ENCODE measurements at places on chromosomes 4 and X. TPM values are rescaled to one million over a fixed set of nuclear protein-coding genes. Genes with fewer than 3 reads are reported as not detected.

- H3K36me3 ChIP-seq: no peaks in the 10 kb centered on the region
- H3K27ac ChIP-seq: no peak overlapping the region
- no peak for DNase-seq
- H3K4me1 ChIP-seq: no peaks in the 10 kb centered on the region
- no peak overlapping the region for H3K4me3 ChIP-seq
- no peaks in the 10 kb centered on the region for H3K27me3 ChIP-seq
Measured at GRCh38 chrX:9644335-9644734, 121.3 kb downstream of the GPR143 start.

Gene HSFX2
- not detected for total RNA-seq

DNA sequence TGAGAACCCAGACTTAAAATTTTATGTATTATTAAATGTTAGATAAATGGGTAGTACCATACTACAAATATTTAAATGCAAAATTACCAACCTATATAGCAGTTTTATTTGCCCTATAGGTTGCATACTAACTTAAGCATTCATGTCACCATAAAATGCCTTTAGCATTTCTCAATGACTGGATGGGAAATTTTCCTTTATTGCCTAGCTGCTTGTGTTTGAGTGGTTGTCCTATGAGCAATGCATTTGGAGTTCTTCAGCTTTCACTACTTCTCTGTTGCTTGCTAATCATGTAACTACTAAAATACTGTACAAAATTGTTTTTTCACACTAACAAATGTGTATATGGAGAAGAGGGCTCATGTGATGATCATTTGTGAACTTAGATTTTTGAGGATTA, 44.2 kb upstream of the CEP135 start:
- no peaks in the 10 kb centered on the region for H3K4me1 ChIP-seq
- H3K36me3 ChIP-seq: no peaks in the 10 kb centered on the region
- no peak overlapping the region for H3K27ac ChIP-seq
- no peak overlapping the region for H3K4me3 ChIP-seq
- DNase-seq: no peak

- H3K36me3 ChIP-seq: no peaks in the 10 kb centered on the region
- H3K4me1 ChIP-seq: no peaks in the 10 kb centered on the region
- no peak for DNase-seq
- no peak overlapping the region for H3K4me3 ChIP-seq
- no peak overlapping the region for H3K27ac ChIP-seq
- no peaks in the 10 kb centered on the region for H3K27me3 ChIP-seq
Measured at GRCh38 chr4:186829740-186830449, 106.2 kb upstream of the FAT1 start.

Gene RRH
- total RNA-seq: 0.47 TPM

Gene RTL3
- not detected for total RNA-seq

Gene H2BW2
- total RNA-seq: not detected

Gene TEX11
- not detected for total RNA-seq

- H3K27ac ChIP-seq: peak overlapping the region; percentile 99
- peaks cover 25% of the 10 kb centered on the region for H3K36me3 ChIP-seq
- H3K4me1 ChIP-seq: no peaks in the 10 kb centered on the region
- DNase-seq: peak; percentile 35
- no peaks in the 10 kb centered on the region for H3K27me3 ChIP-seq
- peak overlapping the region; percentile 88 for H3K4me3 ChIP-seq
Measured at GRCh38 chr4:82430964-82431745, 765 bp downstream of the ENOPH1 start.

Gene ODAPH
- not detected for total RNA-seq

Gene SHOX
- not detected for total RNA-seq

DNA sequence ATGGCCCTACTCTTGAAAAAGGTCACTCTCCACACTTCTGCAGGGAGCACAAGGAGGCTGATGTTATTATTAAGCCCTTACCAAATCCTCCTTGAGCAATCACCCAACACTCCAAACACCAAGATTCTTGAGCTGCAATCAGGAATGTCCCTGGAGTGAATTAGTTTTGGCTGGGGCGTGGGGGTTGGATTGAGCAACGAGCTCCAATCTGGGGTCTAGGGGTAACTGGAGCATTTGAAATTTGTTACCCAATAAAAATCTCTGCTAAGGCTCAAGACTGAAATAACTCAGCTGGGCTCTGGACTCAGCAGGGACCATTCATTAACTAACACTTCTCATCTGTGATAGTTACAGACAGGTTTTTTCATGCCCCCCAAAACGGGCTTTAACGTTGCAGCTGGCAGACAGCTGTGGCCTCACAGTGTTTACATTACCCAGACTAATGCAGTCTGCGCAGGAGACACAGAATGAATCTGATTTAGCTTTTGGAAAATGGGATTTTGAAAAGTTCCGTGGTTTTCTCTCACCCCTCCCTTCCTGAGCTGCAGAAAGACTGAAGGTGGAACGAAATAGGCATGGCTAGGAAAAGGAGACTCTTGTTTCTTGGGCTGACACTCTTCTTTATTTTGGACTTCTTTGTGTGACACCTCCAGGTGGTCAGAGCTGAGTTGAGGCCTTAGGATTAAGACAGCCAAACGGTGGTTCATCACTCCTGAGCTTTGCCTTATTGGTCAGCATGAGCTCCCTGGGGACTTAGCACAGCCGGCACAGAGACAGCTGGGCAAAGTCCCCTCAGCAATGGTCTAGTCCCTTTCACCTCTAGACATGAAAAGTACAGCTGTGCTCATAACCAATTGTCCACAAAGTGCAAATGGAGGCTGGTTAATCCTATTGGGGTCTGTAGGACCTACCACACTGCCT, 26.6 kb downstream of the PLAC1 start:
- H3K27ac ChIP-seq: no peak overlapping the region
- H3K36me3 ChIP-seq: no peaks in the 10 kb centered on the region
- DNase-seq: peak; percentile 10
- H3K27me3 ChIP-seq: no peaks in the 10 kb centered on the region
- no peaks in the 10 kb centered on the region for H3K4me1 ChIP-seq
- H3K4me3 ChIP-seq: no peak overlapping the region

Gene NIPAL1
- 0.46 TPM for total RNA-seq

Gene CACNA1F
- not detected for total RNA-seq

Gene FRMD7
- not detected for total RNA-seq

Gene CSAG2
- not detected for total RNA-seq

- DNase-seq: no peak
- no peak overlapping the region for H3K4me3 ChIP-seq
- H3K27ac ChIP-seq: no peak overlapping the region
- peaks cover 57% of the 10 kb centered on the region for H3K27me3 ChIP-seq
Measured at GRCh38 chr4:6476893-6477292, 4.5 kb upstream of the PPP2R2C start.

- no peak overlapping the region for H3K27ac ChIP-seq
- peak overlapping the region; percentile 25 for H3K4me3 ChIP-seq
- H3K4me1 ChIP-seq: no peaks in the 10 kb centered on the region
- no peak for DNase-seq
Measured at GRCh38 chr4:56655627-56656345, 25.3 kb downstream of the HOPX start.

Gene ATRX
- 112 TPM for total RNA-seq

DNA sequence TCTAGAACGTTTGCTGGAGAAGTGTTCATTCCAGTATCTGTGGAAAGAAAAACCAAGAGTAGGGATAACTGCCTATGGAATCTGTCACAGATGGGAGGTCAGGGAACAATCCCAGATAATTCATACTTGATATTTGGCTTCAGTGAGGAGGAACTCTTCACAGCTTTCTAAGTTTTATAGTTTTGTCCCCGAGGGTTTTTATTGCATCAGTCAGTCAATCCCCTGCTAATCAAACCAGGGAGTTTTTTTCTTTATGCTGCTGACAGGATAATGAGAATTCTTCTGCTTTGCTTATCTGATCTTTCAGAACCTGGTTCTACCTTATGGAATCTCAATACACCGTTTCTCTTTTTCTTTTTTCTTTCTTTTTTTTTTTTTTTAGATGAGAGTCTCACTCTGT, 633 bp upstream of the TRIML2 start:
- DNase-seq: no peak
- no peak overlapping the region for H3K27ac ChIP-seq
- no peaks in the 10 kb centered on the region for H3K36me3 ChIP-seq
- no peaks in the 10 kb centered on the region for H3K27me3 ChIP-seq
- H3K4me3 ChIP-seq: no peak overlapping the region
- H3K4me1 ChIP-seq: no peaks in the 10 kb centered on the region

Gene GAB1
- total RNA-seq: 27.6 TPM

GRCh38 chr4:106039796-106040195, 144.5 kb downstream of the NPNT start:
- H3K4me1 ChIP-seq: peaks cover 37% of the 10 kb centered on the region
- peak; percentile 55 for DNase-seq
- H3K4me3 ChIP-seq: no peak overlapping the region
- H3K27ac ChIP-seq: no peak overlapping the region

Gene PABPC4L
- total RNA-seq: 4.4 TPM

- no peaks in the 10 kb centered on the region for H3K36me3 ChIP-seq
- no peaks in the 10 kb centered on the region for H3K27me3 ChIP-seq
- H3K27ac ChIP-seq: no peak overlapping the region
- no peak for DNase-seq
Measured at GRCh38 chr4:36024901-36025660, 219.2 kb downstream of the ARAP2 start.

All from A673 (cell line).